ENCODE measurements at places on chromosomes 3 and 15.

GRCh38 chr15:60417112-60417511 lies 19.3 kb upstream of the ANXA2 start:
- no peak for ATAC-seq

GRCh38 chr15:77839970-77840905 lies 207.5 kb upstream of the LINGO1 start:
- ATAC-seq: no peak

GRCh38 chr3:113222451-113223086 lies 11.2 kb downstream of the BOC start:
- no peak for ATAC-seq

GRCh38 chr3:151356794-151357462 lies 27.6 kb upstream of the P2RY13 start:
- no peak for ATAC-seq

- no peak for ATAC-seq
Observed at GRCh38 chr3:191362037-191362436, 31.7 kb upstream of the UTS2B start.
